ENCODE measurements at places on chromosomes 5 and 9. TPM values are rescaled to one million over a fixed set of nuclear protein-coding genes. Genes with fewer than 3 reads are reported as not detected.

- no peak for DNase-seq
Observed at GRCh38 chr5:83179966-83180365, 102.6 kb downstream of the XRCC4 start.

DNA sequence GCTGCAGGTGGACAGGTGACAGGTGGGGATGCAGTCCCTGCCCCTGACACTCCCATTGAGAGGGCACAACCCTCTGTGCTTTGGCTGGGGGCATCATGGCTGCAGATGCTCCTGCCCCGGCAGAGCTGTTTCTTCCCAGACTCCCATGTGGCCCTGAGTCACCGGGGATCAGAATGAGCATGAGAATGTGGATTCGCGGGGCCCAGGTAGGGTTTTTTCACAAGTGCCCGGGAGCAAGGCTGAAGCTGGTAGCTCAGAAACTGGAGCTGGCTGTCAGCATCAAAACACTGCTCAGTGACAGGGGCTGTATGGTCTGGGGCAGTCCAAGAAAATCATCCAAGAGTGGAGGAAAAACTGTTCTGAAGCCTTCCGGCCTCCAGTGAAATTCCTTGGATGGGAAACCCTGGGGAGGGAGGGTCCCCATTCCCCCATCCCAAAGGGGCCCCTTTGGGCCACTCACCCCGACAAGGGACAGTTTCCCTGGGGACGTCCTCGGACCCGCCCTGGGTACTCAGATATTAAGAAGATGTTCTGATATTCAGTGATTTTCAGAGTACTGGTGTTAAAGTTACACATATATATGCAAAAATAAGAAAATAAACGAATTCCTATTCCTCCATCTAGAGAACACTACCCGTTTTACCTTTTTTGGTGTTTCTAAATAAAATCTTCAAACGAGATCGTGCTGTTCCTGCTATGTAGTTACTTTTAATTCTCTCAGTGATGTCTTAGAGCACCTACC lies 120.1 kb upstream of the LPCAT1 start:
- DNase-seq: no peak

DNA sequence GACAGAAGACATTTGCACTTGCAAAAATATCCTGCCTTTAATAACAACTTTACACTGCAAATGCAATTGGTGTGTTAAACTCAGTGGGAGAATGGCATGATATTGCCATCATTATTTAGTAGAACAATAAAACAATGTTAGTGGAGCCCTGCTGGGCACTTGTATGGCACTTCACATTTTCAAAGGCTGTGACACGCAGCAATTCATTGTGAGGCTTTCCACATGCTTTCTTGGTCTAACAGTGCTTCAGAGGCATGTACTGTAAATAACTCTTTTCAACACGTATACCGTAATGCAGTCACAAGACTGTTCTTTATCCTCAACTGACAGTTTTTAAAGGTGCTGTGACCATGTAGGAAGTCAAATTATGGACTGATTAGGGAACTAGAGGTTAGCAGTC lies 155.5 kb upstream of the EPB41L4A start:
- no peak for DNase-seq

- no peak for DNase-seq
Observed at GRCh38 chr9:21873540-21874221, 71.2 kb downstream of the MTAP start.

DNA sequence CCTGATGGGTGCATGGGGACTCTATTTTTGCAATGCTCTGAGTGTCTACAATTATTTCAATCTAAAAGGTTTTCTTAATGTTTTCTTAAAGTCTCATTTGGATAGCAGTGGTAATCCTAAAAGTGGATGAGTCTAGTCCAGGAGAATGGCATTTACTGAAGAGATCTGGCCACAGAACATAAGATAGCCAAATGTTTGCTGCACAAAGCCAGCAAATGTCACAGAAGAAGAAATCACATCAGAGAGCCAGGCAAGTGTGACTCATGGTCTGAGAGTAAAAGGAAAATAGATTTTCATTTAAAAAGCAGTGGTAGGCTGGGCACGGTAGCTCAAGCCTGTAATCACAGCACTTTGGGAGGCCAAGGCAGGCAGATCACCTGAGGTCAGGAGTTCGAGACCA lies 352.7 kb upstream of the GRAMD2B start:
- no peak for DNase-seq

- DNase-seq: no peak
Observed at GRCh38 chr9:129695870-129696269, 30.4 kb downstream of the PRRX2 start.

DNA sequence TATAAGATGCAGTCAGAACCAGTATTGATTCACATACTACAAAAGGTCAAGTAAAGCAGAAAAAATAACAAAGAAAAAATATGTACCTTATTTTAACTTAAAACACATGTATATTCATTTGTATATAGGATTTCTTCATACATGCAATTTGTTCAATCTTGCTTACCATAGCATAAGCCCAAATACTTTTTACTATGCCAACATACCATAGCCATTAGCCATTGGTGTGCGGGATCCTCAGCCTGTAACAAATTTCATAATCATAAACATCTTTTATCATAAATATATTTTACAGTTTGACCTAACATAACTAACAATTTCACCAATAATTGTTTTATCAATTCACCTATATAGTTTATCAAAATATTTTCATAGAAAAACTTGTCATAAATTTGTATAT lies 51.1 kb downstream of the MPDZ start:
- no peak for DNase-seq

DNA sequence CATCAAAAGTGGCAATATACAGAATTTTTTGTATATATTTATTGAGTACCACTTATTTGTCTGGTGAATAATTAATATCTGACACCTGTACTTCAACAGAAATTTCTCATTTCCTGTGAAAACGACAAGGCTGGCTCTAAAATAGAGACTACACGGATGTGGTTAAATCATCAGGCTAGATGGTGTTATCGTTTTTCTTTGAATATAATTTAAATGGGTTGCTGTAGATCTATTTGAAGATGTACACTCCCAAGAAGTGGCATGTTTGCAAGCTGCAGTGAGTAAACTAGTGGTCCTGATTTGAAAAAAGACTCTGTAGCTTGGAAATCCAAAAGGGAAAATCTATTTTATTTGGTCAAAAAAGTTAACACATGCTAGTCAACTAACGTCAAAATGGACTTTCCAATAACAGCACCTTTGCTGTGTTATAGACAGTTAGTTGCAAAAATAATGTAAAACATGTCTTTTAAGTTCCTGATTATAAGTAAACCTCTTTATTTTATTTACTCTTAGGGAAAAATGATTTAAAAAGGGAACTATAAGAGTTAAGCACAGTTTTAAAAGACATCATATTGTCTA lies 13.8 kb downstream of the ST8SIA4 start:
- DNase-seq: no peak

- DNase-seq: no peak
Observed at GRCh38 chr5:6169660-6170059, 208.7 kb downstream of the MED10 start.

GRCh38 chr5:168803541-168803940 lies 224.4 kb upstream of the PANK3 start:
- no peak for DNase-seq

- no peak for DNase-seq
Observed at GRCh38 chr5:100863739-100864138, 39.3 kb downstream of the ST8SIA4 start.

DNA sequence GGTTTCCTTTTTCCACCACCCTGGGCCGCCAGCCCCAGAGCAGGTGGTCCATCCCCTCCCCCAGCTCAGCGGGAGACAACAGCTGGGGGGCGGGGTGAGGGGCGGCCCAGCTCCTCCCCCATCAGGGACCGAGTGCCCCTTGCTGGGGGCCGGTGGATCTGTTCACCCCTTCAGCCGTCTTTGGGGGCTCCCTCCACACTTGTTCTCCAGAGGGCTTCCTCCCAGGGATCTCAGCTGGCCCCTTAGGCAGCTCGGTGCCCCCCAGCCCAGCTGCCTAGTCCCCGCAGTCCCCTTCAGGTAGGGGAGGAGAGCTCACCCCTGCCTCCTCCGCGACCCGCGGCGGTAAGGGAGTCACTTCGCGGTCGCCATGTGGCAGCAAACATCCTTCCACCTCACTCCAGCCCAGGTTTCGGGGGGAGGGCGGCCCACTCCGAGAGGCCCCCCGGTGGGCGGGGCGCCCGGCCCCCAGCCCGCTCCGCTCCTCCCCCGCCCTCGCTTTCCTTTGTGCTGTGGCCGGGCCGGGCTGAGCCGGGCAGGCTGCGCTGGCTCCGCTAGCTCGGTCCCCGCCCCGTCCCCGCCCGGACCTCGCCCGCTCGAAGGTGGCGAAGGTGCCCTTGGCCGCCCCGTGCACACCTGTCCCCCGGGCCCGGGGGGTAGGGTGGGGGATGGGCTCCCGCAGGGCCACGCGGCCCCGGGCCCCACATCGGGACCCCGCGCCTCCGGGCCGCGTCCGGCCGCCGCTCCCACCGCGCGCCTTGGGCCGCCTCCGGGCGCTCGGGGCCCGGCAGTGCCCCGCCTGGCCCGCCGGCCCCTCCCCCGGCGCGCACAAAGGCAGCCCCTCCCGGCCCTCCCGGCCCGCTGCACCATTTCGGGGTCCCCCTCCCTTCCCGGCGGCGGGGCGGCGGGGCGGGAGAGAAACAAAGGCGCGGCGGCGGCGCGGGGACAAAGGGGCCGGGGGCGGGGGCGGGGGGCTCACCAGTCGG lies 683 bp downstream of the DBN1 start:
- DNase-seq: no peak

DNA sequence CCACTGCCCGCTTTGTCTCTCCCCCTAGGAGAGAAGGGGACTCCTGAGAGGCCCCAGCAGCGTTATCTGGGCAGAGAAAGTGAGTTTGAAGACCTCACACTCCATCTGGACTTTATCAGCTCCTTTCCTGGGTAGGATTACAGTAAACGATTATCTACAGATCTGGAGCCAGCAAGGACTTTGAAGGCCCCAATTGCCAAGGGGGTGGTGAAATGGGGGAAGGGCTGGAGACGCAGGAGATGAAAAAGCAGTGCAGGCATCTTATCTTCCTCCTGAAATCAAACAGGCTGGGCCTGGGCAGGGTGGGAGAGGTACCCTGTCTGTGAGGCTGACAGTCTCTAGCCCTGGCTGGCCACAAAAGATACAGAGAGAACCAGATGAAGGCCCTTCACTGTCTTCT lies 105.8 kb upstream of the MSX2 start:
- no peak for DNase-seq

DNA sequence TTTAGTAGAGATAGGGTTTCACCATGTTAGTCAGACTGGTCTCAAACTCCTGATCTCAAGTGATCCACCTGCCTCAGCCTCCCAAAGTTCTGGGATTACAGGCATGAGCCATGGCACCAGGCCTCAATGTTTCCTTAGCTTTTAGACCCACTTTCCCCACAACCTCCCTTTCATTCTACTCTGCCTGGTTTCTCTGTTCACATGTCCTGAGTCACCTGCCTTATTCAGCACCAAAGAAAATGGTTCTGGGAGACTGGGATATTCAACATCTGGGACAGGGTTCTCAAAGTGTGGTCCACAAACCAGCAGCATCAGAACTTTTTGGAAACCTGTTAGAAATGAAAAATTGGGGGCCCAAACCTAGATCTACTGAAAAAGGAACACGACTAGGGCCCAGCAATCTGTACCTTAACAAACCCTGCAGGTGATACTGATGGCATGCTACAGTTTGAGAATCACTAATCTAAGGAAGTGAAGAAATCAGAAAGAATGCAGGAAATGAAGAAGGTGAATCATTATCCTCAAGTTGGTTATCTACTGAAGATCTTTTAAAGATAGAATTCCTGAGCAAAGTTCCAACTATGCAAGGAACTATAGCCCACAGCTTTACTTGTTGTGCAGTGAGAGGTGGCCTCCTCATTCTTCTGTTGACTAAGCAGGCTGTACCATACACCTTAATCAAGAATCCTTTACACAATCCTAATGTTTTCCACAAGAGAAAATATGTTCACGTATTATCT lies 51.8 kb upstream of the CTNNAL1 start:
- no peak for DNase-seq

Gene FOXD4L5
- total RNA-seq: 0.08 TPM

Gene IL4
- total RNA-seq: not detected

Gene ACER2
- 10.6 TPM for total RNA-seq

Gene LOX
- total RNA-seq: 6.2 TPM

Gene TMEM232
- total RNA-seq: 2.1 TPM

Gene CDHR2
- 60.2 TPM for total RNA-seq

Gene CACFD1
- 56.8 TPM for total RNA-seq

All from colonic mucosa (tissue), 4 donors.